Panc1 (cell line): ENCODE measurements at places on chromosomes 6 and 20. TPM values are rescaled to one million over a fixed set of nuclear protein-coding genes. Genes with fewer than 3 reads are reported as not detected.
A peak's percentile ranks its signal among the peaks of the same experiment; 100 is the strongest.

DNA sequence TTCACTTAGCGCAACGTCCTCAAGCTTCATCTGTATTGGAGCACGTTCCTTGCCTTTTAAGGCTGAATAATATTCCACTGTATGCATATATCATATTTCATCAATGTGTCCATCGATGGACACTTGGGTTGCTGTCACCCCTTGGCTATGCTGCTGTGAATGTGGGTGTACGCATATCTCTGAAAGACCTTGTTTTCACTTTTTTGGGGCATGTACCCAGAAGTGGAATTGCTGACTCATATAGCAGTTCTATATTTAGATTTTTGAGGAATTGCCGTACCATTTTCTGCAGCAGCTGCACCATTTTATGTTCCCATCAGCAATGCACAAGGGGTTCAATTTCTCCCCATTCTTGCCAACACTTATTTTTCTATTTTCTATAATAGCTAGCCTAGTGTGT, 22.8 kb upstream of the SLC23A2 start:
- no peaks in the 10 kb centered on the region for H3K4me1 ChIP-seq
- H3K27me3 ChIP-seq = no peaks in the 10 kb centered on the region
- H3K36me3 ChIP-seq = no peaks in the 10 kb centered on the region
- no peak overlapping the region for H3K27ac ChIP-seq
- H3K4me3 ChIP-seq = no peak overlapping the region

Gene SLC35D3
- total RNA-seq = not detected

GRCh38 chr6:163984124-163984936, 569.8 kb downstream of the QKI start:
- H3K27ac ChIP-seq = no peak overlapping the region
- DNase-seq = no peak
- H3K4me3 ChIP-seq = no peak overlapping the region
- no peaks in the 10 kb centered on the region for H3K36me3 ChIP-seq

DNA sequence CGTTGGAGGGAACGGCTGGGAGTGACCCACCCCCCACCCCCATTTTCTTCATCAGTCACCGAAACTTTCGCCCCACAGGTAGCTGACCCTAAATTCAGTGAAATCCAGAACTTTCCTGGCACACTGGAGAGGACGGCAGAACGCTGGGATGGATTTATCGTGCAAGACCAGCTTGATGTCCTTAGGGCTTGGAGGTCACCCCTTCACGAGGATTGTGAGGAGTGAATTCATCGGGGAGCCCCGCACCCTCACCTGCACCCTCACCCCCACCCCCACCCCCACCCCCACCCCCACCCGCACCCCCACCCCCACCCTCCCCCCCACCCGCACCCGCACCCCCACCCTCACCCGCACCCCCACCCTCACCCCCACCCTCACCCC, 13.3 kb upstream of the TCFL5 start:
- no peaks in the 10 kb centered on the region for H3K27me3 ChIP-seq
- peak overlapping the region; percentile 31 for H3K4me3 ChIP-seq
- H3K4me1 ChIP-seq = peaks cover 45% of the 10 kb centered on the region
- no peak for DNase-seq
- peak overlapping the region; percentile 92 for H3K27ac ChIP-seq
- no peaks in the 10 kb centered on the region for H3K36me3 ChIP-seq

Gene SGK1
- 7.5 TPM for total RNA-seq

- peaks cover 34% of the 10 kb centered on the region for H3K4me1 ChIP-seq
- no peak overlapping the region for H3K27ac ChIP-seq
- no peaks in the 10 kb centered on the region for H3K36me3 ChIP-seq
- no peak for DNase-seq
Measured at GRCh38 chr6:108078191-108078590, 3.6 kb upstream of the OSTM1 start.

- no peak overlapping the region for H3K27ac ChIP-seq
- DNase-seq = no peak
- peaks cover 6% of the 10 kb centered on the region; the same call in 1 of the 2 replicates for H3K4me1 ChIP-seq
- H3K27me3 ChIP-seq = no peaks in the 10 kb centered on the region; the same call in 1 of the 2 replicates
- no peaks in the 10 kb centered on the region for H3K36me3 ChIP-seq
Measured at GRCh38 chr6:28817808-28818145, 106.0 kb downstream of the TRIM27 start.
